Ascending aorta (tissue), 2 donors: ENCODE measurements at places on chromosomes 12 and 14.

DNA sequence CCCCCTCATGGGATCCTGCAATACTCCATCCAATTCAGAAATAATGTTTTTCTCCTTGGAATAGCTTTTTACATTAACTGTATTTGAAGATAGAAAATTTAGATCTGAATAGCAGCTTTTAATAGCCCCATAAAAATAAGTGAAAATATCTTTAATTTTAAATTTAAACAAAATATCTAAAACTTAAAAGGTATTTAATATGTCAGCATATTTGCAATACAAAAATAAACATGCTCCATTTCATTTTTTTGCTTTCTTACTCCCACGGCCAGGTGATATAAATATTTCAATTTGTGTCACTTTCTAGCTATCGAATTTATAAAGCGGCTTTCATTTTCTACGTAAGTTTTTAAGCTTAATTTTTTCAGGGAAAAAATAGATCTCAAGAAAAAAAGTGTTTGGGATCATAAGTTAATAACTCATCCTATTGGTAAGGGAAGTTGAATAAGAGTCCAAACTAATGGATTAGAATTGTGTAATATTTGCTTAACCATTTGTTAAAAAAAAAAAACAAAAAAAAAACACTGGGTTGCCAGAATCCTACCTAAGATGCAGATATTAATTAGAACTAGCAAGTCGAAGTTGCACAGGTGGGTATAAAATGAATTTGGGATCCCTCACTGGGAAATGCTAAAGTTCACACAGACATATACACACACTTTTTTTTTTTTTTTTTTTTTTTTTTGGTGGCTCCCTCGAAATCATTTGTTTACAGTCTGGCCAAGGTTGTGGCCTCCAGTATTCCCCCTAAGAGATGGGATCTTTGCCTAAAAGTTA, 47.6 kb downstream of the PPP2R5C start:
- DNase-seq: no peak

GRCh38 chr14:52977798-52978197, 26.9 kb upstream of the FERMT2 start:
- DNase-seq: no peak

DNA sequence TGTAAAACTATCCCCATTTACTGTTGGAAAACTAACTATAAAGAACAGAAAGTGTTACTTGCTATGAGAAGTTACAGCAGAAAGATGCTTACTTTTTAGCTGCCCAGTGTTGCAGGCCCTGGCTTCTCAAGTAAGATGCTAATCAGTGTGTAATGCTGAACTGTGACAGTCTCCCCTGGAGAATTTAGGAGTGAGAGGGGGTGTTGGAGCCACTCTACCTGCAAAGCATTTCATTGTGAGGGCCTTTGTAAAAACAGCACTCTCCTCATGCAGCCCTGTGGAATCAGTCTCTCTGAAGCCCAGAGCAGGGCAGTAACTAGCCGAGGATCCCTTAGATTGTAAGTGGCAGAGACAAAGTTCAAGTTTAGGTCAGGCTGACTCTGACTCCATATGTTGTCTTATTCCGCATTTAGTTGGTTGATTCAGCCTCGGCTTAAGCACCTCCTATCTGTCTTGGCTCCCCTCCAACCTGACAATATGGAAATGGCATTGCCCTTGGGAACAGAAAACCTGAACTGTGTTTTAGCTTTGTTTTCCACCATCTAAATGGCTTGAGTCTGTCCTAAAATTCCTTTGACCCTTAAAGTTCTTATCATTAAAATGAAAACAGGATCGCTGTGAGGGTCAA, 141.3 kb downstream of the PRKCH start:
- no peak for DNase-seq

- DNase-seq: no peak
These were observed 149.0 kb upstream of the GSC start for GRCh38 chr14:94918896-94919295.

- DNase-seq: peak; percentile 78
These were observed 9.2 kb upstream of the ALDH2 start for GRCh38 chr12:111757361-111758119.

DNA sequence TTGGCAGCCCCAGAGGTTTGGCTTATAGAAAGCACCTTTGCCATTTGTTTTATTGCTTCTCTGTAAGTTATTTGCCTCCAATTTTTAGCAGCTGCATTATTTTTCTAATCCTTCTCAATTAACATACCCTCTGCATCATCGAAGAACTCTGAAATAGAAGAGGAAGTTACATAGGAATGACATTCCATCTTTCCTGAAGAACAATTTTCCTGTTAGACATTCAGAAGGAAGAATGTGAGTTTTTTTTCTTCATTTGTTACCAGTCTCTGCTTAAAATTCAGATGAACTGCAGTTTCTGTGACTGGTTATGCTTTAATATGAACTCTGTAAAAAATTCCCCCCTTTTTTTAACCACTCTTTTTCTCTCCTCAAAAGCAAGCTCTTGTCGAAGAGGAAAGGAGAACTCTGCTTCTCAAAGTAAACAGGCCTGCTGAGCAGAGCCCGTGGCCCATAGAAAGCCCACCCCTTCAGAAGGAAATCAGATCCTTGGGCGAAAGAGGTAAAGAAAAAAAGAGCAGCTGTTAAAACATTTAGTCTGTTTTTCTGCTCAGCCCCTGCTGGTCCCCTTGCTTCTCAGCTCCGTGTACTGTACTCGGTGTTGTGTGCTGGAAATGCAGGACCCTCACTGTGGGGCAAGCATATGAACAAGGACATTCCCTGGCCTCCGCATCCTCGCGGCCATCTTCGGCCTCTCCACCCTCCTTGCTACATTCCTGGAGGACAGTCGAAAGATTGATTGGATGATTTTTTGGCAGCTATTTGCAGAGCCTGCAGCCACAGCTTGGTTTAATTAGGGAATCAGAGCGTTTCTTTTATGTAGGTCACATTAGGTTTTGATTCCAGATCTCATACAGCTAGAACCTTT, 164.4 kb upstream of the LRIG3 start:
- no peak for DNase-seq

DNA sequence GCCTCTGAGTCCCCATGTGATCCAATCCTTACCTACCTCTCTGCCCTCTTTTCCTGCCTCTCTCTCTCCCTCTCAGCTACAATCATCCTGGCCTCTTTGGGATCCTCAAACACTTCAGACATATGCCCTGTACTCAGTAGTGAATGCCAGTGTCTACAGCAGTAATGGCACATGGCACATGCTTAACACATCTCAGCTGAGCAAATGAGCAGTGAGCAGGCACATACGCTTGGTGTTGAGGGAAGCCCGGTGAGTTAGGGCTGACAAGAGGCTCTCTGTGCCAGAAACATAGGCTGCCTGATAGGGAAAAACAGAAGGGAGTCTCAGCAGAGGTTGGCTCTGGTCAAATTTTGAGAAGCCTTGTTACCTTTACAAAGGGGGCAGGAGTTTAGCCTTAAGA, 409.1 kb downstream of the TMEM132D start:
- no peak for DNase-seq

- no peak for DNase-seq
These were observed 13.1 kb downstream of the P2RX2 start for GRCh38 chr12:132631666-132632065.

- no peak for DNase-seq
These were observed 45.6 kb upstream of the MIS18BP1 start for GRCh38 chr14:45298423-45299117.

DNA sequence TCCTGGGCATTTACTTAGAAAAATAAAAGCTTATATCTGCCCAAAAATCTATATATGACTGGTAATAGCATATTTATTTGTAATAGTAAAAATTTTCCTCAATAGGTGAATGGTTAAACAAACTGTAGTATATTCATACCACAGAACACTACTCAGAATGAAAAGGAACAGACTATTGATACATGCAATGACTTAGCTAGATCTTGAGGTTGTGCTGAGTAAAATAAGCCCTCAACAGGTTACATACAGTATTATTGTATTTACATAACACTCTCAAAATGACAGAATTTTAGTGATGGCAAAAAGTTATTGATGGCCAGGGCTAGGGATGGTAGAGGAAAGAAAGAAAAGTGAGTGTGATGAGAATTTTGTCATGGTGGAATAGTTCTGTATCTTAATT, 178.4 kb downstream of the BMP4 start:
- DNase-seq: no peak

DNA sequence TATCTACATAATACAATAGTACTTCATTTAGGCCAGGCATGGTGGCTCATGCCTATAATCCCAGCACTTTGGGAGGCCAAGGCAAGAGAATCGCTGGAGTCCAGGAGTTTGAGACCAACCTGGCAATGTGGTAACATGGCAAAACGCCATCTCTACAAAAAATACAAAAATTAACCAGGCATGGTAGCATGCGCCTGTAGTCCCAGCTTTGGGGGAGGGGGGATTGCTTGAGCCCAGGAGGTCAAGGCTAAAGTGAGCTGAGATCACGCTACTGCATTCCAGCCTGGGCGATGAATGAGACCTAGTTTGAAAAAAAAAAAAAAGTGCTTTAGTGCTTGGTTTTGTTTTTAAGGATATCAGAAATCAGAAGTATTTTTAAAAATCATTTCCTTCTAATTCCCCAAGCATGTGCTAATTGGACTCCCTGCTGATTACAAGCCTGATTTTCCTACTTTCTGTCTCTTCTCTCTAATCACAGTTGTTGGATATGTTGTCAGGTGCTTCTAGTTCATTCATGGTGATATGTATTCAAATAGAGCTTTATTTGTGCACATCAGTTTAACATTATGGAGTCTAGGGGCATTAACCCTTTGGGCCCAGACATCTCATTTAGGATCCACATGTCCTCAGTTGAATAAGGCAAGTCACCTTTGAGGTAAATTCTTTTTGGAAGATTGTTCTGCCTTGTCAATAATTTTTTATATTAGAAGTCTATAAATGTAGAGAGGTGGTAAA, 7.0 kb upstream of the KRAS start:
- no peak for DNase-seq

GRCh38 chr14:93059917-93060545, 55.7 kb downstream of the ITPK1 start:
- DNase-seq: no peak

GRCh38 chr12:14993537-14994266, 20.9 kb downstream of the PDE6H start:
- no peak for DNase-seq

- no peak for DNase-seq
These were observed 263.7 kb upstream of the SEL1L start for GRCh38 chr14:81797315-81797714.

DNA sequence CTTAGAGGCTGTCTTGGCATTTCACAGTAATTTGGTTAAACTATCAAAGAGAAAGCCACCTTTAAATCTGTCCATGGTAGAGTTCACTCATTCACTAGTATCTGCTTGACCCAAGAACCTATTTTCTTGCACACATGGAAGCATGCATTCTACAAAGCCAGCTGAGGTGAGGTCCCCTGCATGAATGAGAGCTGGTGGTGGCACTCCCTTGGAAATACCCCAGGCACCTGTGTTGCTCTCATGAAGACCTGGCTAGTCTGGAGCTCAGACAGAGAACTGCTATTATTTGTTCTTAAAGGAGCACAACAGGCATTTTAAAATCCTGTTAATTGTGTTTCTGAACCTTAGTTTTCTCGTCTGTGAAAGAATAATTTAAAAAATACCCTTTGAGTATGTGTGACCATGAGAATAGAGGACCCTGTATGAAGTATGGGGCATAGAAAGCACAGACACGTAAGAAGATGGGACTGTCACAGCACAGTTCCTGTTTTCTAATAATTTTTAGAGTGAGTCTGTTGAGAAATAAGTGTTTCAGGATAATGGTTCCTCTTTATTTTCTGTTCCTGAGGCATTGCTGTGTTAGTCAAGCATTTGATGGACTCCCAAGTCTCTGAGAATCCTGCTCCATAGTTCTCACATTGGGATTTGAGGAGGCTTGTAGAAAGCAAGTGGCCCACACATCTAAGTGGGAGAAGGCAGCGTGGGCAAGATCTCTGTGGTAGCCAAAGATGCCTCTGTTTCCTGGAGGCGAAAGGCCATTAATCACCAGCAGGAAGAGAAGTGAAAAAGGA, 10.9 kb downstream of the RGS6 start:
- DNase-seq: no peak

DNA sequence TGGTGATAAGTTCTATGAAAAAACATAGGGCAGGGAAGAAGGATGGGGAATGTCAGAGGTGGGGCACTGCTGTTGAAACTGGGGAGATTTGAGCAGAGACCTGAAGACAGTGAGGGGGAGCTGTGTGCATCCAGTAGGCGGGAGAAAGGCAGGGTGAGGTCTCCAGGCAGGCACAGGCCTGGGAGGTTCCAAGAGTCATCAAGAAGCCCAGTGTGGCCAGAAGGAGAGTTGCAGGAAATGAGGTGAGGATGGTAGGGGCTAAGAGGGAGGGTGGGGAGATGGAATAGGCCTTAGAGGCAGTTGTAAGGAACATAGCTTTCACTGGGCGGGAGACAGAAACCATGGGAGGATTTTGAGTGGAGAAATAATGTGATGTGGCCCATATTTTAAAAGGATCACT, 341.8 kb downstream of the GLT1D1 start:
- no peak for DNase-seq

DNA sequence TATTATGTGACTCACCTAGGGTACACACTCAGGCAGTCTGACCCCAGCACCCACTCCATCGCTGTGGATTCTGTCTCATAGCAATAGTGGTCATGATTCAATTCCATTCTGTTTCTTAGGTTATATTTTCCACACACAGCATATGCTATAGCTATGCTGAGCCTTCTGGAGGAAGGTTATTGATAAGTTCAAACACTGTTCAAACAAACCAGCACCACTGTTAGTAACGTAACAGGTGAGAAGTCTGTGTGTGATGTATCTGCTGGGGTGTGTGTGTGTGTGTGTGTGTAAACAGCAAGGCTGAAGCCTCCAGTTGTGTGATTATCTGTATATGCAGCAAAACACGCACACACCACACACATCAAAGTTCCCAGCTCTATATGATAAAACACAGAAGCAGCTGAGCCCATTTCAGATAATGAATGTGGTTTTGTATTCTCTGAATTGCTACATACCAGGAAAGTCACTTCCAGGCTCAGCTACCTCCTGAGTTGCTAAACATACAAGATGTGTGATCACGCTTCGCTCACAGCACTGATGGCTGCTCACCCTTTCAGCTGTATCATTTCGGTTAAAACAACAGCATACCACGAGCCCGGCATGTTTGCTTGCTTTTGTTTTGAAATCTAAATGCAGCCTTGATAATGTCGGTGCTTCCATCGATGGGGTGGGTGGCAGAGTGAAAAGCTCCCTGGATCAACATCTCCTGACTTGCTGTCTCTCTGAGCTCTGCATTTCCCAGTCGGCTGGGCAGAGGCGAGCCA, 6.8 kb upstream of the SYNE3 start:
- peak; percentile 37 for DNase-seq

GRCh38 chr12:44942714-44943113, 66.6 kb upstream of the NELL2 start:
- no peak for DNase-seq

GRCh38 chr14:94656043-94656442, 43.9 kb downstream of the SERPINA3 start:
- DNase-seq: no peak

- no peak for DNase-seq
These were observed 47.5 kb upstream of the RIN3 start for GRCh38 chr14:92466059-92466458.
